ENCODE measurements at places on chromosomes 16 and 17.

DNA sequence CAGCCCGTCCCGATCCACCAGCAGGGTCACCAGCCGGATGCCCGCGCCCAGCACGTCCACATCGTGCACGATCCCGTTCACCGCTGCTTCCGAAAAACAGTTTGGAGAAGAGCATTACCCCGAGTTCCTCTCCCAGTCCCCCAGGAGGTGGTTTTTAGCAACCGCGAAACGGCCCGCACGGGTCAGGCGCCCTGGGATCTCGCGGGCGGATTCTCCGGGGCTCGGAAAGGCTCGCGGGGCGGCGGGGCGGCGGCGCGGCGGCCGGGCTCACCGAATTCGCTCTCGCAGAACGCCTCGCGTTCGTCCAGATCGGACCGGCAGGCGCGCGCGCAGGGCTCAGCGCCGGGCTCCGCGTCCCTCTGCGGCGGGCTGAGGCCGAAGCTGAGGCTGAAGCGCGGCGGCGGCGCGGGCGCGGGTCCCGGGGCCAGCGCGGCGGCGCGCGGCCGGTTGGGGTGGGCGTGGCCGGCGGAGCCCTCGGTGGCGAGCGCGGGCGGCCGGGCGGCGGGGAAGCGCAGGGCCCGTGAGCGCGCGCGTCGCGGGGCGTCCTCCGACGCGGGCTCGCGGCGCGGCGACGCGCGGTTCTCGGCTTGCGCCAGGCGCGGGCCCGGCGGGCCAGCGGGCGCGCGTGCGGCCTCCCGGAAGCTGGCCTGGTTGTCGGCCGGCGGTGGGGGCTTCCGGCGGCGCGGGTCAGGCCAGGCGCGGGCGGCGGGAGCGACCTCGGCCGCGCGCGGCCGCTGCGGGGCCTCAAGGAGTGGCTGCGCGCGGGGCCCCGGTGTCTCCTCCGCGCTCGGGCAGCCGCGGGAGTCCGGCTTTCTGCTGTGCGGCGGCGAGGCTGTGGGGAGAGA, 2.9 kb downstream of the C17orf58 start:
- DNase-seq = peak; percentile 89

GRCh38 chr17:73782641-73783381, 138.6 kb upstream of the SDK2 start:
- DNase-seq = no peak

DNA sequence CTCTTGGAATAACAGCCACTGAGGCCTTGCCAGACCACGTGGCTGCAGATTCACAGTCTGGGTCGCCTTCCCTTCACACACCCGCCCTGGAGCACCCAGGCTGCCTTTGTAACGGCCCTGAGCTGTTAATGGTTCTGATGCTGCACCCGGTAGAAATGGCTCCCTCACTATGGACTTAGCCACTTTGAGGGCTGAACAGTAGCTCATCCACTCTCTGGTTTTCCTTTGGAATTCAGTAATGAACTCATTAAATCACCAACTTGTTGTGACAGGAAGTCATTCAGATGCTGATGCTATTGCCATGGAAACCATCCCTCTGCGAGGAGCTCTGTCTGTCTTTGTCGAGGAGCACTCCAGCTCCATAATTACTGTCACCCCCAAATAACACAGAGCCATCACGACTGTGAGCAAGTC, 59.2 kb downstream of the CDK5R1 start:
- DNase-seq = peak; percentile 82

DNA sequence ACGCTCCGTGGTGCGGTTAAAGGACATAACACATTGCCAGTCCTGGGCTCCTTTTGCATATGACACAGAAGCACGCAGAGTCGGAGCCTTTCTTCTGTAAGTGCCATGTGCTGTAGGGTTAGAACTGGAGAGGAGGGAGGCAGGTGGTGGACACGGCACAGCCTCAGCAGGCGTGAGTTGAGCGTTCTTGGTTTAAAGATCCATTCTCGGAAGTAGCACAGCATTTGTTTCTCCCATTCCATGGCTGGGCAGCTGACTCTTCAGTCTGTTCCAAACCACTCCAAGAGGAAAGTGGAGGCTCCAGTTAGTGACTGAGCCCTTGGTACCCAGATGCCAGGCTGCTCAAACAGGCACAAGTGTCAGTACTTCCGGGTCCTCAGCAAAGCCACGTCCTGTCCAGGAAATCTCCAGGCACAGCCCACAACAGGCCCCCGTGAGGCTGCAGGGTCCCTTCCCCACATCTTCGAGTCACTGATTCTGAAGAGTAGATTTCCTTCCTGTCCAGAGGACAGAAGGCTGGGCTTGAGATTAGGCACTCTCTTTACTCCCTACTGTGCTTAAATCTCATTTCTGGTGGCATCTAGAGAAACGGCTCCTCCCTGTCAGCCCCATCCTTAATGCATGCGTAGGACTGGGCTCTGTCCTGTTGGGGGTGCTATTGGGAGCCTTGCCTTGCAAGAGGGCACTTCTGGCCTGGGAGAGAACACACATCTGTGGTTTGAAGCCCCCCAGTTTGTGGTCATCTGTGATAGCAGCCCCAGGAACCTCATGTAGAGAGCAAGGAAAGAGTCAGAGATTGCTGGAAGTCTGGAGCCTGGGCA, 39.6 kb upstream of the NAT9 start:
- DNase-seq = no peak

DNA sequence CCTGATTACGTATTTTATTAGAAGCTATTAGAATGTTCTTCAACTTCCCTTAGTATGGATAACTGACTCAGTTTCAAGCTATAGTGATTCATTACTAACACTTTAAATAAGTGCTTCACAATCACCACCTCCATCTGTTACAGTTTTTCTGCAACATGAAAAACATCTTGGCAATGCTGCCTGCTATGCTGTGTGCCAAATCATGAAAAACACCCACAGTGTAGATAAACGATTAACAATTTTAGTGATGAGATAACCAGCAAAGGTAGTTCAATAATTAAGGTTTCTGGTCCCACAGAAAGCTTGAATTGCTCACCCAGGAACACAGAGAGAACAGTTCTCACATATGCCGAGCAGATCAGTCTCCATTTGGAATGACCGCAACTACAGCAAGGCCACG, 51.4 kb upstream of the SLC25A19 start:
- DNase-seq = no peak

- DNase-seq = no peak
Observed at GRCh38 chr16:73036074-73036826, 11.7 kb downstream of the ZFHX3 start.

GRCh38 chr17:57694051-57694450, 51.0 kb downstream of the CCDC182 start:
- DNase-seq = no peak

DNA sequence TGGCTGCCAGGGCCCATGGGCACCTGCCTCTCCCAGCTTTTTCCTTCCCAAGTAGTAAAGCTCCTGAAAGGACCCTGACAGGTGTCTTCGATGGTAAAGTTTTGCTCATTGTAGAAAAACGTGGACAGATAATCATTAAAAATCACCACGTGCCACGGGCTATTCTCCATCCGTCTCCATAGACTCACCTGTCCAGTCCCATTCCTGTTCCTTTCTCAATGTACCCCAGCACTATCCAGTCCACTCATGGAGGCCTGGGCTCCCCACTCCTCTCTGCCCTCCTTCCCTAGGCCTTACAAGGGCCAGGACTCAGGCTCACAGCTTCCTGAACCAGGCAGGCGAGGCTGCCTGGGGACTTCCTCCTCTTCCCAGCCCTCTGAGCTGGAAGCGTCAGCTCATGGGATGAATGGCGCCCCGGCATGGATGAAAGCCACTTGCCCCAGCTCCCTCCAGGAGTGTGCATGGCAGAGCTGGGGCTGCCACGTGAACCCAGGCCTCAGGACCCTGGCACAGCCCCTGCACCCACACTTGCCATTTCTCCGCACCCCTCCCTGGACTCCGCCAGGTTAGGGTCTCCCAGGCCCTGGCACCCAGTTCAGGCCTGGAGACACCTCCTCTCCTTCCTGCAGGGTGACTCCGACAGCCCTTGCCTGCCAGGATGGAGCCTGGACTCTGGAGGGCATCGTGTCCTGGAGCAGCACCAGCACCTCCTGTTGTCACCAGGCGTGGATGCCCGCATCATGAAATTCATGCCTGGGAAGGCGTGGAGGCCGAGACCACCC, 8.8 kb downstream of the CTRB1 start:
- DNase-seq = no peak

DNA sequence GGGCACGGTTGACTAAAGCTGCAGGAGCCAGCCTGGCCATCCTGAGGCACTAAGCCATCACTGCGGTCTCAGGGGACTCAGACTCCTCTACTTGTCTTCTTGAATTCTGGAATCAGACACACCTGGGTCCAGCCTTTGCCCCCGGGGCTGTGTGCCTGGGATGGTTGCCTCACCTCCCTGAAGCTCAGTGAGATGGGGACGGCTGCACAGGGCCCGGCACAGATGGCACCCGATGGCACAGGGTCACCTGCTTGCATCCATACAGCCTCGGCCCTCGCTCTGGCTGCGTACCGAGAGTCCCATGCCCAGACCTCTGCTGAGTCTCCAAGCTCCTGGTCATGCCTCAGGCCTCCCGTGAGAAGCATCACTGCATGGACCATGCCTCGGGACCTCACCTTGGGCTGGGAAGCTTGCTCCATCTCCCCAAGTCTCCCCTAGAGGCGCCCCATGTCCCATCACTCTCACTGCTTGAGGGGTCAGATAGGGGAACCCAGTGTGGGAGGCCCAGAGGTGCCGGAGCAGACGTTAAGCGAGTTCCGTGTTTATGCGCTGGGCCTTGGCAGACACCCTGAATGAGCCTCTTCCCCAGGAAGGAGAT, 316.3 kb downstream of the SEC14L1 start:
- no peak for DNase-seq

DNA sequence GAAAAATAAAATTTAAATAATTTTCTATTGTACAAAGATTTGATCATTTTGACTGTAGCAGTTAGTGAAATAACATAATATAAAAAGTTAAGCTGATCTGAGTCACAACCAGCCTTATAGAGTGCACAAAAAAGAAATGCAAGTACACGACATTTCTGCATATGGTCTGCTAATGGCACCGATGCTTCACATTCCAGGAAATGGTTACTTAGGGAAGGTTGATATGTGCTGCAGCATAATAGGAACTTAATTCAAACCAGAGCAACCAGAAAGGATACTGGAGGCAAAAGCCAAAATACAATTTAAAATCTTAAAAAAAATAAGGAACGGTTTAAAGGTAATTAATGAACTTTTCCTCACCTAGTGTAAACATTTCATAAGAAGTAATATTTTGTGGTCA, 10.0 kb upstream of the CFDP1 start:
- DNase-seq = no peak

GRCh38 chr16:89460556-89460955, 29.8 kb downstream of the ANKRD11 start:
- DNase-seq = no peak

GRCh38 chr17:57259817-57260216, 3.5 kb downstream of the MSI2 start:
- DNase-seq = no peak

- no peak for DNase-seq
Observed at GRCh38 chr16:67860589-67861398, 12.1 kb upstream of the EDC4 start.

- DNase-seq = no peak
Observed at GRCh38 chr17:149897-150584, 12.7 kb downstream of the SCGB1C2 start.

DNA sequence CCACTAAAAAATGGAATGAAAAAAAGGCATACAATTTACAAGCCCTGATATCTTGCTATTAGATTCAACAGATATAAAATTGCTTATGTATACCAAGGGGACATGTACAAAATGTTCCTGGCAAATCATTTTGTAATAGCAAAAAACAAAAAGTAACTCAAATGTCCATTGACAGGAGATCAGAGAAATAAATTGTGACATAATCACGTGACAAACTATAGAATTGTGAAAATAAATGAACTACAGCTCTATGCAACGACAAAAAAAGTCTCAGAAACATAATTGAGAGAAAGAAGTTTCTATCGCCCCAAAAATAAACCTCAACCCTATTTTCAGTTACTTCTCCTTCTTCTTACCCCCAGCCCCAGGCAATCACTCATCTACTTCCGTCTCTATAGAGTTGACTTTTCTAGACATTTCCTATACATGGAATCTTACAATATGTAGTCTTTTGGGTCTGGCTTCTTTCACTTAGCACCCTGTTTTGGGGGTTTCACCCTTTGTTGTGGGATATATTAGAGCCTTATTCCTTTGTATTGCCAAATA, 12.1 kb upstream of the ACE start:
- DNase-seq = no peak
